ENCODE measurements at places on chromosomes 4 and X.

- DNase-seq: no peak
Observed at GRCh38 chrX:31130457-31131220, 58.8 kb upstream of the FTHL17 start.

- DNase-seq: peak; percentile 64
Observed at GRCh38 chrX:54358424-54359211, 772 bp upstream of the WNK3 start.

DNA sequence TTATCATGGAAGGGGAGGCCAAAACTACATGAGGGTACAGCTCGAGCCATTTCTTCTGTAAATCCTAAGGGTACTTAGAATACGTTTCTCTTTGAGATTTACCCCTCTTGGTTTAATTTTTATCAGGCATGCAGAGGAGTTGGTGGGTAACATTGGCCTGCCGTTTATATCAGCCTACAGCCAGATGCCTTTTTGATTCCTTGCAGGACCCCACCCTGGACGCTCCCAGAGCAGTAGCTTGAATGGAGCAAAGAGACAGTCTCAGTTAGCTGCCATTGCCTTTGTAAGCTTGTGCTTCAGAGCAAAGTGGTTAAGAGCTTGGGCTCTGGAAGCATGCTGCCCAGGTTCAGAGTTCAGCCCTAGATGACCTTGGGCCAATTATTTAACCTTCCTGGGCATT lies 9.0 kb downstream of the DOCK11 start:
- DNase-seq: no peak

- DNase-seq: no peak
Observed at GRCh38 chr4:16513876-16514275, 287.6 kb upstream of the TAPT1 start.

DNA sequence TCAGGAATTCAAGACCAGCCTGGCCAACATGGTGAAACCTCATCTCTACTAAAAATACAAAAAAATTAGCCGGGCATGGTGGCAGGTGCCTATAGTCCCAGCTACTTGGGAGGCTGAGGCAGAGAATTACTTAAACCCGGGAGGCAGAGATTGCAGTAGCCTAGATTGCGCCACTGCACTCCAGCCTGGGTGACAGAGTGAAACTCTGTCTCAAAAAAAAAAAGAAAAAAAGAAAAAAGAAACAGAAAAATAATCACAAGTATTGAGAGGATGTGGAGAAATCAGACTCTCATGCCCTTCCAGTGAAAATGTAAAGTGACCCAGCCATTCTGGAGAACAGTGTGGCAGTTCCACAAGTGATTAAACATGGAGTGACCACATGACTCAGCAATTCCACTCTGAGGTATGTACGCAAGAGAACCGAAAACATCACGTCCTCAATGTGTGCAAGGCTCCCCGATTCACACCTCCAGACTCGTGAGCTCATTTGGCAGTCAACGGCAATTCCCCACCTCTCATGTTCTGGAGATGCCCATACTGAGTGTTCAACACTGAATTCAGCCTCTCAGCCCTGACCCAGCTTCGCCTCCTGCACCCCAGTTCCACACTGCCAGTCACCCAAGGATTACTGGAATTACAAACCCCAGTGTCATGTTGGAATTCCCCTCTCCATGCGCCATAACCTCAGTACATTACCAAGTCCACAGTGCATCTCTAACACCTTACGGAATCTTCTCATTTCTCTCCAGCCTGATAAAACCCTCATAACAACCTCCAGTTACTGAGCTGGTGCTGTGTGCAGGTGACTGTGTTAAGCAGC lies 21.1 kb downstream of the ACOX3 start:
- DNase-seq: no peak

DNA sequence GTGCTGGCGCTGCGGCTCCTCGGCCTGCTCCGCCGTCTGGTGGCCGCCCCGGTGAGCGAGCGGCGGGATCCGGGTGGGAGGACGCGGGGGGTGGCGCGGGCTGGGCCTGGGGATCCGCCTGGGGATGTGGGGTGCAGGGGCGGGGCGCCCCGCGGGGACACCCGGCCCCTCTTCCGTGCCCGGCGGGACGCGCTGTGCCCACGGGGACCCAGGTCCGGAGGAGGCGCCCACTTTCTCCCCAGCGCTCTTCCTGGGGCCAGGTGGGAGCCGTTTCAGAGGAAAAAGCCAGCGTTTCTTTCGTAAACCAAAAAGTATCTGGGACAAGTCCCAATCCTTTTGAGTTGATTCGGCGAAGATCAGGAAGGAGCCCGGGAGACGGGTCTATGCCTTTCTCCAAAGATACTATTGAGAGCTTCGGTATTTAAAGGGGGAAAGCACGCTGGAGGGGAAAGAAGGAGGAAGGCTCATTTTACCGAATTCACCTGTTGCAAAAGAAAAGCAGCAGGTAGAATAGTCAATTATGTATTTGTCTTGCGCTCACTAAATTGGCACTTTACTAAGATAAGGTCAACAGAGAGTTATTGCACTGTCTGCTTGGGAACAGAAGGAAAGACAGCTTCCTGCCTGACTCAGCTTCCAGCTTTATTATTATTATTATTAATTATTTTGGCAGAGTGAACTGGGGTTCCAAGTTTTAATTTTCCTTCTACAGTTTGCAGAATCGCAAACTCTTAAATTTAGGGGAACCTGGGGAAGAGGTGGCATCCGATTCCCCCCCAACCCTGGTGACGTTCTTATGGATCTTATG lies 81.5 kb upstream of the CD99 start:
- DNase-seq: no peak

DNA sequence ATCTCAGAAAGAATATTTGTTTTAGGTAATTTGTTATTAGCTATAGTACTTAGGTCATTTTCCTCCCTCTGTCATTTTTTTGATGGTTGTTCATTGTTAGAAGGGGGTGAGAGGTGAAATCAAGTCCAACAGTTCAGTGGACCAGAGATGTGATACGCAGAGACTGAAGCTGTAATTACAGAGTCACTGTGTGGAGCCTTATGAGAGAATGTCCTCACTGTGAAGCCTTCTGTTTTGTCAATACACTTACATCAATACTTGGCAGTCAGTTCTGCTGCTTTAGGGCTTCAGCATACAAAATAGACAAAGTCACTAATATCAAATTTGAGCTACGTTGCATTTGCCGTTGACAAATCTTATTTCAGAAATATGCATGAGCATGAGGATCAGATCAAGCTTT lies 692.5 kb downstream of the C4orf33 start:
- no peak for DNase-seq

- DNase-seq: no peak
Observed at GRCh38 chr4:3686753-3687152, 79.4 kb upstream of the ADRA2C start.

- DNase-seq: no peak
Observed at GRCh38 chr4:87622303-87622702, 14.0 kb downstream of the DSPP start.

DNA sequence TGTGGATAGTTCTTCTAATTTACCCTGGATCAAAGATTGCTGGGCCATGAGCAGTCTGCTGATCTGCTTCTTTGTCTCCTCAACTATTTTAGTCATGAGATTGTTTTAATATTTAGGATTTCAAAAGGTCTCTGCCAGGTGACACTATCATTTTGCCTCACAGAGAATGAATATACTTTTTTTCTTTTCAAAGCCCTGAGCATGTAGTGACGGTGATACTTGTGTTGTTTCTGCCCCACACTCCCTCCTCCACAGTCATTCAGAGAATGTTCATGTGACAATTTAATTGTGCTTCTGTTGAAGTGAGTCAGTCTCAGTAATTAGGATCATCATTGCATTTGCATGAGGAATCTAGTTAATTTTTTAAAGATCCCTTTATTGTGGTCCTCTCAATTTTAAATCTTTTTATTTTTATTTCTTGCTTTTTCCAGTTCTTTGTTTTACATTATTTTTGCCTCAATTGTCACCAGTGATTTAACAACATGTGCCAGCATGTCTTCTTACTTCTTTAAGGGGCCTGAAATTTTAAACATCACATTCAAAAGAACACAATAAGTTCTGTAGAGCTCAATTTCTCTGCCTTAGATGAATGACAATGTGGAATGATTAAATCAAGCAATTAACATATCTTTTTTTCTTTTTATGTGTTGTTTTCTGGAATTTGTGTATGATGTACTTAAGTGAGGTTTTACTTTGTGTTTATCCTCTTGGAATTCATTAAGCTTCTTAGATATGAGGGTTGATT lies 12.3 kb downstream of the MMRN1 start:
- no peak for DNase-seq

GRCh38 chrX:25599061-25599460 lies 539.1 kb upstream of the MAGEB18 start:
- DNase-seq: no peak

GRCh38 chr4:154807042-154807630 lies 26.1 kb downstream of the RBM46 start:
- no peak for DNase-seq

DNA sequence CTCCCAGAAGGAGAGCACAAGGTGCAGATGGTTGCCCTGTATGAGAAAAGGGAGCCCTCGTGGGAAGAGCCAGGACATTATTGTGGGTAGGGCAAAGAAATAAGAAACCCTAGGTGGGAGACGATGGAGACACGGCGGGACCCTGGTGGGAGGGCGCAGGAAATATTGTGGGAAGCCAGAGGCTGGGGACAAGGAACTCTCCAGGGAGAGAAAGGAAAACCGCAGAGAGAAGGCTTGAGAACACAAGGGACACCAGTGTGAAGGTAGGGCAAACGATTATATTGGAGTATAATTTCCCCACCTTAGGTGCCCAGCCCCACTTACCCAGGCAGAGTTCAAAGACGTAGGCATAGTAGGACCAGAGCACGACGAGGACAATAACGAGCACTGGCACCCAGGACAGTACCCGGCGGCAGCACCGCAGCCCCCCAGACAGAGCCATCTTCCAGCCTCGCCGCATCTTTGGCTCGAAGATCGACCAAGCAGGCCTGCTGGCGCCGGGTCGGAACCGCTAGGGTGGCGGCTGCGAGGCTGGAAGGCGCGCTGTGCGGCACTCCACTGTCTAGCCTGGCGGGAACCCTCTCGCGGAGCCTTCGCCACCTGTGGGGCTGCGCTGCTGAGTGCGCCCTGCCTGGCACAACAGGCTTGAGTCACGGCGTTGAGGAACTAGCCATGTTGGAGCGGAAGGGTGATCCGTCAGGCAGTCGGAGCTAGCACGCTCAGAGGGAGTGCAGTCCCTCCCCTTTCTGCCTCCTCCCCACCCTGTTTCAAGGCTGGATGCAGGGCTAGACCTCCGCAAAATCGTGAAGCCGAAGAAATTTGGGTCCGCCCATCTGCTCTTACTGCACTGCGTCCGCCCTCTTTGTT lies at the start of gene ZDHHC15:
Gene ZDHHC15 (minus strand): TSS at position 473 of the 867 bp plus-strand sequence. CDS start 13 bp downstream, at position 460.
- peak; percentile 65 for DNase-seq

DNA sequence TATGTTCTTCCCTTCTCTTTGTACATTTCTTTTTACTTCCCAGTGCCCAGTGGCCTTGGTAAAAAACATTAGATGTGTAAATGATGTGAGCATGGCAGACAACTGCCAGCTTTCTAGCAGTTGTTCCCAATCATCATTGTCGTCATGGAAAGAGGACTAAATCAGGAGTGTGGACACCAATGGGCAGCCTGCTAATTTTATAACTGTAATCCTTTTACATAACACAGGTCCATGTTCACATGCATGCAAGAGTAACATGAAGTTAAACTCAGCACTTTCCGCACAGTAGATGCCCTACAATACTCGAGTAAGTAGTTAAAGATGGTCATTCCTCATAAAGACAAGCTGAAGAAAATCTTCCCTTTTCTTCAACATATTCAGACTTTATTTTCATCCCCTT lies 23.4 kb upstream of the G3BP2 start:
- DNase-seq: no peak

GRCh38 chrX:141902366-141902765 lies 1.3 kb upstream of the MAGEC1 start:
- DNase-seq: no peak

- no peak for DNase-seq
Observed at GRCh38 chr4:19700992-19701391, 550.7 kb upstream of the SLIT2 start.

DNA sequence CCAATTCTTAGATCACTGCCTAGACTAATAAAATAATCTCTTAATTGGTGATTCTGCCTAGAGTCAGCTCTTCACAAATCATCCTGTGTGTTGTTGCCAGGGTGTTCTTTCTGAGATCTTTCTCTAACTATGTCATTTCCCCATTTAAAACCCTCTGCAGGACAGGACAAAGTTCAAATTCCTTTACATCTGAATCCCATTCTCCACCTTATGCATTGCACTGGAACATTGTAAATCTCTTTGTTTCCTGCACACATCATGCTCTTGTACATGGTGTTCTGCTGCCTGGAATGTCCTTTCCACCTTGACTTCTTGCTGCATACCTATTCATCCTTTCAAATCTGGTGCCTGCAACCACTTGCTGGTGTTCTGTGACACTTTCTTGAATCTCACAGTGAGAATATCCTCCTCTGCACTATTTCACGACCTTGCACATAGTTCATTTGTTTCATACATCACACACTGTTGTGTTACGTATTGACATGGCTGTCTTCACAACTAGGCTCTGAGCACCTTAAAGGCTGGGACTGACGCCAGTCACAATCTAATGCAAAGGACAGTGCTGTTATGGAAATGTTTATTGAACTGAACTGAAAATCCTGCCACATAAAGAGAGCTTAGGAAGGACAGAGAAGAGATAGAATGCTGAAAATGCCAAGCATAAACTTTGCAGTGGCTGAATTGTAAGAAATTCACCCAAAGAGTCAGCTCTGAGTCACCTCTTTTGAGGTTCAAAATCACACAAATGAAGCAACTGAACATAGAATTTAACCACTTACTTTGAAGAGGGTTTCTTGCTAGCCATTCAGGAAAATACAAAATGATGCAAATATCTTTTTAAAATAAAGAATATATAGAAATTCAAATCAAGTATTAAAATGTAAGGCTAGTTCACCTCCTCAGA lies 26.4 kb upstream of the SMIM14 start:
- DNase-seq: no peak

GRCh38 chr4:183256343-183256742 lies 63.7 kb downstream of the CLDN22 start:
- DNase-seq: no peak

- DNase-seq: no peak
Observed at GRCh38 chr4:3031357-3032082, 42.8 kb downstream of the HTT-AS start.

GRCh38 chr4:186473933-186474332 lies 81.4 kb downstream of the MTNR1A start:
- DNase-seq: no peak

GRCh38 chr4:24917076-24917856 lies 4.4 kb upstream of the CCDC149 start:
- no peak for DNase-seq

GRCh38 chr4:2537011-2537830 lies 774 bp downstream of the FAM193A start:
- peak; percentile 64 for DNase-seq

GRCh38 chrX:22686138-22686541 lies 313.6 kb upstream of the DDX53 start:
- no peak for DNase-seq

GRCh38 chr4:93444860-93445259 lies 383.7 kb upstream of the ATOH1 start:
- no peak for DNase-seq

- DNase-seq: no peak
Observed at GRCh38 chrX:2931155-2931554, 2.0 kb upstream of the ARSD start.

GRCh38 chrX:132206259-132206658 lies 13.0 kb downstream of the RAP2C start:
- no peak for DNase-seq

All from activated naive CD4-positive, alpha-beta T cell treated with anti-CD3 and anti-CD28 coated beads, Interleukin-2, amount 50 U/mL, for 16 hours (primary cell).